Left colon (tissue), 2 donors: ENCODE measurements at places on chromosomes 12 and 14.

DNA sequence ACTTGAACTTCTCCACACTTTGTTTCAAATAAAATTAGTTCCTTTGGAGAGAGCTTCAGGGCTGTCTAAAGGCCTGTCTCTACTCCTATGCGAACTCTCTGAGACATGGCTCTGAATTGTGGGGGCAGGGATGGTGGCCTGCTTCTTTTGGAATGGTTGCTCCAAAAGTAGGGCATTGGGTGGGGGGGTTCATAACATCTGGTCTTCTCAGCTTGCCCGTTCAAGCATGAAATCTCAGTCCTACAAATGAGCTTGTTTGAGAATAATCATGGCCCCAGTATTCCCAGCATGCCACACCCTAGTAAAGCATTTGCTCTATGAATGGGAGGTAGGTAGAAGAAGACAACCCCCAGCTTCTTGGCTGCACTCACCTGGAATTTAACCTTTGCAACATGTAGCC, 6.7 kb downstream of the GPR135 start:
- DNase-seq, result no peak

- DNase-seq, result no peak
Observed at GRCh38 chr14:20799892-20800544, 2.6 kb downstream of the RNASE1 start.

- no peak for DNase-seq
Observed at GRCh38 chr14:42710071-42710470, 1103.4 kb downstream of the LRFN5 start.

- no peak for DNase-seq
Observed at GRCh38 chr12:28582672-28583376, 392.6 kb downstream of the CCDC91 start.

- no peak for DNase-seq
Observed at GRCh38 chr14:99873653-99874052, 80.4 kb downstream of the EML1 start.

DNA sequence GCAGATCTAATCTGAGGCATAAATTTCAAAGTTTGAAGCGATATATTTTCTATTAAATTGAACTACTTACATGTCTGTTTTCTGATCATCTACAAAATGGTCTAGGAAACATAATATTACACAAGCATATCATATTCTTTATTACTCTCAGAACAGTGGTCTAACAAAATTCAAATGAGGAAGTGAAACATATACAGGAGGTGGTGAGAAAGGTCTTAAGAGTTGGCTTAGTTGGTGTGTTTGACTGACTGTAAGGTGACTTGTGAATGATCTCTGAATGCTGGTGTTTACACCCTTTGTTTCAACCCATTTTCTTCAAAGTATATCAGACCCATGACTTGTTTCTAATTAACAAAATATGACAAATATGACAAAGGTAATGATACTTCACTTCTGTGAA, 1156.8 kb downstream of the SLC16A7 start:
- no peak for DNase-seq

DNA sequence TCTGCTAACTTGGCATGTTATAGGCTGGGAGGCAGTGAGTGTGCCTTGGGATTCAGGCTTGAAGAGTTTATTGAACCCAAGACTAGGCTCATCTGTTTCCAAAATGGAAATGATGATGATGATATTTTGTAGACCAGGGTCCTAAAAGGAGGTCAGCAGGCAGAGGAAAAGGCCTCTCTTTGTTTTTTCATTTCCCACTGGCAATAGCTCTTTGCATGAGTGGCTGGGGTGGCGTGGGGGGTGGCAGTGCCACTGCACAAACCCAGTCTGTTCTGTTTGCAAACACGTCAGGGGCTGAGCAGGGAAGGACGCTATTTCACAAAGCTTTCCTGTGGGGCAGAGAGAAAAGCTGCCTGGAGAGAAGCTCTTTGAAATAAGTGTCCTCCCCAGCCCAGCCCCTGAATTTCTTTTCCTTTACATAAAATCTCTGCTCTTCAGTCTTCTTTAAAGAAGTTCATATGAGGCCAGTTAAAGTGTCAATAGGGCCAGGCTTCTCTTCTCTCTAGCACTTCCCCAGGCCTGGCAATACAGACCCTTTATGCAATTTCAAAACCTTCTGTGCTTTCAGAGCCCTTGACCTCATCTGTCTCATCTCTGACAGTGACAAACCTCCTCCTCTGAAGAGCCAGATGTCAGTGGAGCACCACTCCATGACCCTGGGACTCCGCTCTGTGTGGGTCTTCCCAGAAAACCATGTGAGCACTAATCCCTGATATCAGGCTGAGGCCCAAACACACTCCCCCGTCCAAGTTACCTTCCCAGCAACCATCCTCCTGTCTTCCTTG, 72.8 kb downstream of the ZNF664 start:
- no peak for DNase-seq

- no peak for DNase-seq
Observed at GRCh38 chr12:105382771-105383622, 52.5 kb downstream of the C12orf75 start.

- no peak for DNase-seq
Observed at GRCh38 chr12:29676676-29677075, 107.1 kb downstream of the TMTC1 start.

- no peak for DNase-seq
Observed at GRCh38 chr12:7100239-7100638, 8.0 kb upstream of the C1R start.

DNA sequence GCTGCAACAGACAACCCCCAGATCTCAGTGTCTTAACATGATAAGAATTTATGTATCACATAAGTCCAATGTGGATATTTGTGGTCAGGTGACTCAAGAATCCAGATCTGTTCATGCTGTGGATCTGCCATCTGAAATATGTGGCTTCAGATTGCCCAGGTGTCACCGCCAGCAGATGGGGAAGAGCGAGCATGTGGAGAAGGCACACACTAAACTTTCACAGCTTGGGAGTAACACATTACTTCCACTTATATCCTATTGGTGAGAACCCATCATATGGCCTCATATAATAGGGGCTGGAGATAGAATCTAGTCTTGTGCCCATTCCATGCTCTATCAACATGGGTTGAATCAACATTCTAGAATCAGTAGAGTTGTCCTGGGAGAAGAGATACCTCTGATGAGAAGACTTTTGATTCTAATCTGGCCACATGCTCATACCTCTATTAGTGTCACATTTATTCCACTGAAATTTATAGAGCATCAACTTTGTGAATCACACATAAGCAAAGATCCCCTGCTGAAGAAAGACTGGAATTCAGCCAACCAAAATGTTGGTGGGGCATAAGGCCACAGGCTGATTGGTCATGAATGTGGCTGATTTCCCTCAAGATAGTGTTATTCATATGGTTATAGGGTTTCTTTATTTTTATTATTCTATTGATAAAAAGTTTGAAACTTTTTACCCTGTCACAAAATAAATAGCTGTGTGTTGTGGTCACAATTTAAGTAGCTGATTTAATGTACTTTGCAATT, 6.0 kb upstream of the CALCOCO1 start:
- no peak for DNase-seq

DNA sequence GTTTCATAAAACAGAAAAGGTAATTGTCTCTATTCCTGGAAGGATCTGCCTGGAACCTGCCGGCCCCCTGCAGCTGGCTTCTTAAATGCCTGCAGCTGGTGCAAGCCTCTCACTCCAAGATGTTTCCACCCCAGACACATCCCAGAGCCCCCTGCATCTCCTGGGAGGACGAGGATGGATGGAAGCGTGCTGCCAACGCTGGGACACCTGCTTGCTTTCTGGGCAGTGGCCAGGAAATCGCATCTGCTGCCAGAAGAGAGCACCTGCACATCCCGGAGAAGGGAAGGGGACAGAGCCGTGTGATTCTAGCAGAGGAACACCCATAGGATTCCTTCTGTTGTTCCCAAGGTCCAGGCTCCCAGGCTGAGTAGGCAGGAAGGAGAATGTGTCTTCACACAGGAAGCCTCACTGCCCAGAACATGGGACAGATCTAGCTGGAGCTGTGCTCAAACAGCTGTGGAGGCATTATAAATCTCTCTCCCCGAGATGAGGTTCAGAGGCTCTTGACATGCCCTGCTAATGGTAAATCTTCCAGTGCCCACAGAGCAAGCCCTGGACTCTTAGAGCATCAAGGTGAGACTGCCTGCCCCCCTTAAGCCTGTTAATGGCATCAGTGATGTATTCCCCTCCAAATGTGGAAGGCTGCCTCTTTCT, 138.8 kb upstream of the MAP1LC3B2 start:
- no peak for DNase-seq
